ENCODE measurements at places on chromosomes 3 and 15.

- peak; percentile 51 for DNase-seq
Measured at GRCh38 chr3:184240384-184241140, 8.2 kb downstream of the ALG3 start.

DNA sequence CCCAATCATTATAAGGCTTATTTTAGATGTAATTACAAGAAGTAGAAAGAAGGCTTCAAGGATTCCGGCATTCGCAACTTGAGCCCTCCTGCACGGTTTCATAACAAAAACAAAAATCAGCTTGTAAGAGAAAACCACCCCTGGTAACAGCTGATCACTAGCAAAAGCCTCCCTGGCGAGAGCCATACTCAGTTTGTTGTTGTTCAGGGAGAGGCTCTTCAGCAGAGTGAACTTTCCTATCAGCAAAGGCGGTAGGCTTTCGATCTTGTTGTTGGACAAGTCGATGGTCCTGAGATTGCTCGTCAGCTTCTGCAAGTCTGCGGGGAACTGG is 710 bp downstream of the LRRC57 start:
- peak; percentile 53 for DNase-seq

DNA sequence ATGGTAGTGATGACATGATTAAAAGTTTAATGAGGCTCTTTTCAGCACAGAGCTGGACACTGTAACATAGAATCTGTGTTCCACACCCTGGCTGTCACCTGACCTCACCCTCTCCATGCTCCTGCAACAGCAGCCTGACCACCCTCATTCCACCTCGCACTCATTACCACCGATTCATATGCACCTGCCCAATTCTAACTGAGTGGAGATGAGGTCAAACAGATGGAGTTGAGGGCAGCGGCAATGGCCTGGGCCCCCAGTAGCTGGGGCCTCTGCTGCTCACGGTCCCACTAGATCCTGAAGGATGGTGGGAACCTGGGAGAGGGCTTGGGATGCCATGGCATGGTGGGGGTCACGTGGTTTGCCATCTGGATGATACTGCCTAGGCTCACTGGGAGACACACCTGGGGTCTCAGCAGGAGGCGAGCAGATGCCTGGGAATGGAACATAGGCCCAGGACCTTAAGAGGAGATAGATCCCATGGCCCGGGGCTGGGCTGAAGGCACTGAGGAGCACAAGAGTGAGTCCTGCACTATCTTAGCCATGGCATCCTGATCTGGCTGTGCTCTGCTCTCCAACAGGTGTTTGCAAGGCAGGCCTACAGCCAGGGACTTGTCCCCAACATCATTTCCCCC is 1.3 kb downstream of the SCN5A start:
- no peak for DNase-seq

- DNase-seq, result no peak
Measured at GRCh38 chr3:15713364-15713763, 84.4 kb downstream of the ANKRD28 start.

GRCh38 chr3:66520724-66521123 is 19.9 kb upstream of the LRIG1 start:
- no peak for DNase-seq

- no peak for DNase-seq
Measured at GRCh38 chr3:191030491-191030890, 168.0 kb upstream of the GMNC start.

- DNase-seq, result no peak
Measured at GRCh38 chr15:90338532-90338931, 13.6 kb upstream of the ZNF774 start.

GRCh38 chr3:116059421-116060096 is 385.7 kb downstream of the LSAMP start:
- peak; percentile 87 for DNase-seq

- no peak for DNase-seq
Measured at GRCh38 chr3:194952841-194953241, 267.2 kb downstream of the FAM43A start.

GRCh38 chr15:77097921-77098320 is 27.0 kb upstream of the TSPAN3 start:
- DNase-seq, result no peak

- peak; percentile 69 for DNase-seq
Measured at GRCh38 chr3:56801662-56802377, at the start of gene ARHGEF3. Gene ARHGEF3 (minus strand): TSS chr3:56801949. CDS start chr3:56801798, 151 bp downstream.

DNA sequence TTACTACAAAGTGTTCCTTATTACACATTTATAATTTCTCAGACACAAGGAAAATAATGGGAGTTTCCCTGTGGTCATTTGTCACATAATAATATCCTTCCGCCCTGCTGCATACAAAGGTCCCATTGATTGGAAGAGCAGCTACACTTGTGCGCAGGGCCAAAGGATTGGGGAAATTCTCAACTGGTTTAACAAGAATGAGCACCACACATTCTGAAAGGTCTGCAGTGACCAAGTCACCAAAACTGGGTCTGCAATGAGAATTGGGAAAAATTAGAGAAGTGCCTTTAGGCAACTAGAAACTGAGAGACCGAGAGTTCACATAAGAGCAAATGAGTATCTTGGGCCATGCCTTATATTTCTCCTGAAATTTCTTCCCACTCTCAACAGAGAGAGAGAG is 98.2 kb upstream of the NR2F2 start:
- DNase-seq, result no peak

DNA sequence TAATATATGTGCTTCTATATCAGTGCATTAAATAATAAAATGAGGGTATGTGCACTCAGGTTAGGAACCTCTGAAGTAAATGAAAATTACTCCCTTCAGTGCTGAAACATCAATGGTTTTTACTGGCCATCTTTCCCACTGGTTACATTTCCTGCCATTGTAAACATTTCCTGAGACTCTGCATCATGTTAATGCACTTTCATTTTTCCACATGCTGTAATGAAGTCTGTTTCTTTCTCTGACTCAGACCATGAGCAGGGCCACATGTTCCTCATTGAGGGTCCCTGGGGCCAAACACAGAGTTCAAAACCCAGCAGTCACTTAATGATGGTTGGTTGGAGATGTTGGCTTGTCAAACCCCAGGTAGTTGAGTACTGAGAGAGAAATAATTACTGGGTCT is 15.3 kb downstream of the FAM3D start:
- DNase-seq, result no peak

DNA sequence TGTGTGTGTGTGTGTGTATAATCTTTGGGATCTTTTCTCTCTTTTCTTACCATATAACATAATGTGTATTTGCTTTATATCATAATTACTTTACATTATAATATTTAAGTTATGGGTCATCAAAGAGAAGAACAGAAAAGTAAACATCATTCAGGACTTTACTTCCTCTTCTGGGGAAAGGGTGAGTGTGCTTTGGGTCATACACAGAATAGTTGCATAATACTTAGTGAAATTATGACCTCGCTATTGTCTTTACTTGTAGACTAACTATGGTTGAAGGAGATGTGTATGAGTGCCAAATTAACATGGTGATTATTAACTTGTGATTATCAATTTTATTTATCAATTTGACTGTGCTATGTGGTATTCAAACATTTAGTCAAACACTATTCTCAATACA is 1086.9 kb downstream of the DIPK2A start:
- no peak for DNase-seq

GRCh38 chr15:37789881-37790280 is 144.6 kb upstream of the TMCO5A start:
- peak; percentile 86 for DNase-seq

DNA sequence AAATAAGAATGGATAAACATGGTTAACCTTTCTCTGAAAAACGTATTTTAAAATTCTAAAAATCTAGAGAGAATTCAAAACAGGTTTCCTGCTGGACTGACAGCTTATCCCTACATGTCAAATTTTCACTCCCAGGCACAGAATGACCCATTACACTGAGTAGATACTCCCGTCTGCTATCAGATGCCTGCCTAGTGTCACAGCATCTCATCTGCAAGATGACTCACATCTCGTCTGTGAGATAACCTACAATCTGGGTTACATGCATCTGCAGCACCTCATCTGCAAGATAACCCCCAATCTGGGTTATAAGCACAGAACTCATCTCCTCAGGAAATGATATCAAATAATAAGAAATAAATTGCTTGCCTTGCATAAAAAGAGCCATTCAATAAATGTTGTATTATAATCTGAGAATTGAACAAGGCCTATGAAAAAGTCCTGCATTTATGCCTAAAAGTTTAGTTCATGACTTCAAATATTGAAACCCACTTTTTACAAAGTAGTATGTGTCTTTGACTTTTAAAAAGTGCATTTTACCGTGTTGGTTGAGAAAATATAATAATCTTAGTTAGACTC is 188.3 kb upstream of the THBS1 start:
- DNase-seq, result no peak
